ENCODE measurements at places on chromosomes 5 and 9.

- DNase-seq = no peak
Observed at GRCh38 chr5:116025866-116026265, 6.4 kb upstream of the ARL14EPL start.

DNA sequence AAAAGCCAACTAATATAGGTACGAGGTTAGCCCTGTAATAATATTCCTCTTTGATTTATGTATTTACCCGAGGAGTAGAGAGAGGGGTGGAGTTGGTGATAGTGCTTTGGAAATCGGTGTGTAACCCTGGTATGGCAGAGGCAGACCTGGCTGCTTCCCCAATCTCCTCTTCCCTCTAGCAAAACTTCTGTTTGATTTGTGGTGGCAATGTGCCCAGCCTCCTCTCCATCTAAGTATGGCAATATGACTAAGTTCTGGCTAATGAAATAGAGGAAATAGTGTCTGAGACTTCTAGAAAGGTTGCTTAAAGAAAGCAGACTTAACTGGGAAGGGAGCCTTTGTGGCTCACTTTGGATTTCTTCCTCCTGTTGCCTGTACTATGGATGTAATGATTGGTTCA, 491.1 kb downstream of the ENC1 start:
- DNase-seq = no peak

DNA sequence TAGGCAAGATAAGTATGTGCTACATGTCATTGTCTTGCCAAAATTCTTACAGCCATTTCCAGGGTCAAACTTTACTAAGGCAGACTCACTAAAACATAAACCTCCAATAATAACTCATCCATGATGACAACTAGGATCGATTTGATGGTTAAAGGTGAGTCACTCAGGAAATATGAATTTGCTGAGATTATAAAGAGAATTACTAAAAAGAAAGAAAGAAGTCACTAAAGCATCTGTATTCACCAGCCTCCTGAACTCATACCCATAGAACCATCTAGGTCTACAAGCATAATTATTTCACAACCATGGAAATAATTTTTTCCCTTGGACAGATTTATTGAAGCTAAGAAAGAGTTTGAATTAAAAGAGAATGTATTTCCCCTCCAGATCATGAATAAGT, 258.6 kb downstream of the TLE1 start:
- no peak for DNase-seq

- DNase-seq = no peak
Observed at GRCh38 chr5:177204281-177204680, 70.7 kb downstream of the NSD1 start.

DNA sequence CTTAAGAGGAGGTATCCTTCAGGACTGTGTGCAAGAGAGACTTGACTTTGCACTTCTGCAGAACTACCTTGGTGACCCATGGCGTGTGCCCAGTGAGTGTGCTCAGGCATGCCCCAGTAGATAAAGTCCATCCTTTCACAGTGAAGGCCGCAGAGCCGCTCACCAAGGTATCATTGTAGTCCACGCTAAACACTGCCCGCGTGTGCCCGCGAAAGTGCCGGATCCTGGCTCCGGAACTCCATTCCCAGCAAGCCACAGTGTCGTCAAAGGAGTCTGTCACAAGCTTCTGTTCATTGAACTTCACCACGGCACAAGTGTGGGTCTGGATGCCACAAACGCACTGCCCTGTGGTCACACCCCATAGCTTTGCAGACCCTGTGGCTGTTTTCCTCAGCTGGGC, 3.3 kb upstream of the GRM6 start:
- no peak for DNase-seq

GRCh38 chr5:165241811-165242210, 1736.4 kb downstream of the MAT2B start:
- no peak for DNase-seq

DNA sequence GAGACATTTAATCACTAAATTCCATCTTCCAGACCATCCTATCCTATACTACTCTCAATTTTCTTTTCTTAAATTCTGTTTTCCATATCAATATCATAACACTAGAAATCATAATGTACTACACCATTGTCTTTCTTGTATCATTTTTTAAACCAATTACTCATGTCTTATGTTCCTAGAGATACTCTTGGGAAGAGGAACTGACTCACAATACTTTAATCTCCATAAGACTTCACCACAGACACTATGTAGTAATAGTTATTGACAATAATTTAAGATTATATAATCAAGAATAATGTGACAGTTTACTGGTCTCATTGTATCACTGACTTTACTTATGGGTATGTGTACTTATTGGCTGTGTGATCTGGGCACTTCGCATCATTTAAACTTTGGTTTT, 43.8 kb downstream of the PCDHGC5 start:
- no peak for DNase-seq

GRCh38 chr5:35324201-35324600, 93.9 kb upstream of the PRLR start:
- DNase-seq = no peak

DNA sequence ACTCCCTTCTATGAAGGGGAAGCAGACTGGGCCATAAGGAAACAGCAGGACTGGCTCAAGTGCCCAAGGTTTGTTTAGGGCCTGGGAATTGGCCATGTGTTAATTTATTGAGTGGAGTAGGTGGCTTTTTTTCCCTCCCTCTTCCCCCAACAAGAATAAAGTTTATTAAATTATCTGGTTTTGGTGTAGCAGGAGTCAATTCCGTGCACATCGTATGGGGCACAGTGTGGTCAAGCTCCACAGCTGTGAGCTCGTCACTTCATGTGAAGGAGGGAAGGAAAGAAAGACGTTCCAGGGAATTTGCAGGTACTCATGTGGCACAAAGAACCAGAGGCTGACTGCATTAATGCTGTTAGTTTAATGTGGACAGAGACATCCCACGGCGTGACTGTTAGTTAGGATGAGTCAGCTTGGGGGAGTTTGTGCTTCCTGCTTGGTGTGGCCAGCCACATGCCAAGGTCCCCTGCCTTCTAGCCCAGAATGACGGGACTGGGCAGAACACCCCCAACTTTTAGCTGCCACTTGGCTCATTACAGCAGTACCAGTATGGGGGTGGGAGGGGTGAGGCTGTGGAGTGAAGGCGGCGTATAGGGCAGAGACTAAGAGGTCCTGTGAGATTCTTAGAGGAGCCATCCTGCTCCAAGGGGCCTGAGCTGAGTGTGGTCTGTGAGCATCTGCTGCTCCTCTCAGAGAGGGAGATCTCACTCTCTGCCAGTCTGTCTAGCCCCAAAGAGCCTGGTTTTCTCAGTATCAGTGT, 33.2 kb downstream of the CSF1R start:
- DNase-seq = no peak

DNA sequence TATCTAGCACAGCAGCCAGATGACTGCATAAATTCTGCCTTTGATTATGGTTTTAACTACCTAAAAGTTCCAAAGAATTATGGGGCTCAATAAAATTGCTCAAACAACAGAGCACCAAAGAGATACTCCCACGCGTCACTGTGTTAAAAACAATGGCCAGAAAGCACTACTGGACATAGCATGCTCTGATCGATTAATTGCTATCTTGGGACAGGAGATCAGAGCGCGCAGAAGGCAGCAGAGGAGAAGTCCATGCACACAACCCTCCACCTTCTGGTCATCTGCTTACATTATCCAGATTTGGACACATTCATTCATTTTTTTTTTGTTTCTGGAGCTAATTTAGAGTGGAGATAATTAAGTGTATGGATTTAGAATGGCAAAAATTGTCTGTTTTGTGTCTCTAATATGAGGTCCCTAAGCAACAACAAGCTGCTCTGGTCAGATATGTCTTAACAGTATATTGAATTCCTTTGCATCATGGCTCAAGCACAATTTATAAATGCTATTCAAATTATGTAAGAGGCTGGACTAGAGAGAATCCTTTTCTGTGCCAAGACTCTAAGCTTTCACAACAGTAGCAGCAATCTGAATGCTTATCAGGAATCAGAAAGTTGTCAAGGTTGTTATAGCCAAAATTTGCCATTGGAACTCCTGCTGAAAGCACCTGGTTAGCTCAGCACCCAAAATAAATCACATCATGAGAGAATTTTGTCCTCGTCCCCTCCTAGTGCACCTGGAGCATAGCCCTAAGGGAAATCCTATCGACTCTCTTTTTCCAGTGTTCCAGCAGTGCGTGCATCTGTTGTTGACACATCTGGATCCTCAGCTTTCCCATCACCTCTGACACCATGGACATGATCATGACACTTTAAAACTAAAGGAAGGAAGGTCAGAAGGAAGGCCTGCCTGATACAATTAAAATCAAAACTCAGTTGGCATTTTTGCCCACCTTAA, 98.6 kb upstream of the HMHB1 start:
- DNase-seq = no peak

GRCh38 chr5:60487885-60488442, 212.0 kb downstream of the DEPDC1B start:
- no peak for DNase-seq

GRCh38 chr5:55364537-55365055, 56.8 kb downstream of the MTREX start:
- no peak for DNase-seq

GRCh38 chr5:169910393-169910792, 69.9 kb downstream of the INSYN2B start:
- DNase-seq = no peak

DNA sequence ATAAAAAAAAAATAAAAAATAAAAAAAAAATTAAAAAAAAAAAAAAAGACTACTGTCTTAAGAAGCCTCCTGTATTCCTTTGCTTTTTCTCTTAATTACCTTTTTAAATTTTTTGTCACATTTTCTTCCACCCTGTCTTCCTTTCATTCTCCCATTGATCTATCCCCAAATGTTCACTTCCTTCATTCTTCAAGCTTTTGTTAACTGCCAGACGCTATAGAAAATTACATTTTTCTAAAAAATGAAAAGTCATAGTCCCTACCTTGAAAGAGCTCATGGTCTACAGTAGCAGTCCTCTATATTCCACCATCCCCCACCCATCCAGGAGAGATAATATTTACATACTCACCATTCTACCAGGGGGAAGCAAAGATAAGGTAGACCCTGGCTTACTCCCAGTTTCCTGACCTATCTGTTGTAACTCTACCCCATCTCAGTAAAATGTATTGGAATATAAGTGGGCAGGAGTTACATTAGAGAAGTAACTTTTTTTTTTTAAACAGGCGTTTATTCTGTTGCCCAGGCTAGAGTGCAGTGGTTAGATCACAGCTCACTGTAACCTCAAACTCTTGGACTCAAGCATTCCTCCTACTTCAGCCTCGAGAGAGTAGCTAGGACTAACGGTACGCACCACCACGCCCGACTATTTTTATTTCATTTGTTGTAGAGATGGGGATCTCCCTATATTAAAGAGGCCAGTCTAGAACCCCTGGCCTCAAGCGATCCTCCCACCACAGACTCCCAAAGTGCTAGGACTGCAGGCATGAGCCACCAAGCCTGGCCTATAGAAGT, 3.8 kb upstream of the PRKAA1 start:
- DNase-seq = no peak

GRCh38 chr5:171309276-171310211, 496 bp downstream of the TLX3 start:
- no peak for DNase-seq

DNA sequence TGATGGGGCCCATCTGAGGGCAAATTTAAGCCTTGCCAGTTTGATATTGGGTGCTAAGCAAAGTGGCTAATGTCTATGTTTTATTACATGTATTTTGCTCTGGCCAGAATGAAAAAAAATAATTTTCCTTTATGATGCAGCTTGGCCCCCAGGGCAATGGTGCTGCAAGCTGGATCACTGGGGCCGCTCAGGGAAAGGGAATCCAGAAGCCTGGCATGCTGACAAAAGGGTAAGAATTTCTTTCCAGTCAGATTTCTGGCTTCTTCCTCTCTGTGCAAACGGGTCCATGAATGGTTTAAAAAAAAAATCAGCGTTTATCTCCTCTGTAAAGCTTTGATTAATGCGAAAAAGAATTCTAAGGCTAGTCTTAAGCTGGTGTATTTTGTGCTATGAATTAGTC, 138.4 kb downstream of the MAPKAP1 start:
- no peak for DNase-seq

DNA sequence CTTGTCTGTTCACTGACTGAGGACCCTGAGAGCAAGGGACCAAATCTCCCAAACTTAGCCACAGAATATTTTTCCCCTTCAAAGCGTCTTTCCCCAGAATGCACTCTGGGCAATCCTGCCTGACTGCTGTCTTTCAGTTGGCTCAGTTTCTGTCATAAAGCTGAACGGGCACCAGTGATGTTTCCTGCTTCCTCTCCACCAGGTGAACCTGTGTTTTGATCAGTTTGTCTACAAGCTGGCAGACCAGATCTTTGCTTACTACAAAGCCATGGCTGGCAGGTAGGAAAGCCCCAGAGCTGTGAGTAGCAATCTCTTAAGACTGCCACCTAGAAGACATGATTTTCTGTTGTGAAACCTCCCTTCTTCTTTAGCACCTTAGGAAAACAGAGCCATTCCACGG, 61.8 kb downstream of the CYFIP2 start:
- peak; percentile 34 for DNase-seq

- DNase-seq = no peak
Observed at GRCh38 chr5:24642022-24642421, 2.8 kb downstream of the CDH10 start.

- no peak for DNase-seq
Observed at GRCh38 chr9:29389421-29389820, 1816.1 kb upstream of the C9orf72 start.

DNA sequence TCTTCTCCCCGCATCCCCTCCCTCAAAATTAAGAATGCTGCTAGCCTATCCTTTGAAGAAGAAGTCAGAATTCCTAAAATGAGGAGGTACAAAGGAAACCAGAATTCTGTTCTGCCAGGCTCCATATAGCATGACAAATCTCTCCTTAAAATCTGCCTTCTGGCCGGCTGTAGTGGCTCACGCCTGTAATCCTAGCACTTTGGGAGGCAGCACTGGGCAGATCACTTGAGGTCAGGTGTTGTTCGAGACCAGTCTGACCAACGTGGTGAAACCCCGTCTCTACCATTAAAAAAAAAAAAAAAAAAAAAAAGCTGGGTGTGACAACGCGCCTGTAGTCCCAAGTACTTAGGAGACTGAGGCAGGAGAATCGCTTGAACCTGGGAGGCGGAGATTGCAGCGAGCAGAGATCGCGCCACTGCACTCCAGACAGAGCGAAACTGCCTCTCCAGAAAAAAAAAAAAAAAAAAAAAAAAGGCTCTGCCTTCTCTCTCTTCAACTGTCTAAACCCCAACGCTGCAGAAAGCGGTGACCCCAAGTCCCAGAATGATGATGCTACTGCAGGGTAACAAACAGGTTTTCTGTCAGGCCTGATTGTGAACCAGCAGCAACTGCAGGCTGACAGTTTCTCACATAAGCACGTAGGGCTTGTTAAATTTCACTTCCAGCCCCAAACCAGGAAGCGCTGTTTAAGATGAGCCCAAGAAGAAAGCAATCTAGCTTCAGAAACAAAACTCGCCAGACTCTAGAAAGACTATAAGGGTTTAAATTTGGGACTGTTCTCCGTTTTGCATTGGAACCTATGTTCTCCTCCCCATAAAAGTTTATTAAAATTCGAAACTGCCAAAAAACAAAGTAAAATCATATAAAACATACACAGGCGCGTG, 963 bp upstream of the CAST start:
- DNase-seq = peak; percentile 60
